Activated CD8-positive, alpha-beta memory T cell treated with anti-CD3 and anti-CD28 coated beads, Interleukin-2, amount 50 U/mL, for 48 hours (primary cell): ENCODE measurements at places on chromosomes 16 and 17.

DNA sequence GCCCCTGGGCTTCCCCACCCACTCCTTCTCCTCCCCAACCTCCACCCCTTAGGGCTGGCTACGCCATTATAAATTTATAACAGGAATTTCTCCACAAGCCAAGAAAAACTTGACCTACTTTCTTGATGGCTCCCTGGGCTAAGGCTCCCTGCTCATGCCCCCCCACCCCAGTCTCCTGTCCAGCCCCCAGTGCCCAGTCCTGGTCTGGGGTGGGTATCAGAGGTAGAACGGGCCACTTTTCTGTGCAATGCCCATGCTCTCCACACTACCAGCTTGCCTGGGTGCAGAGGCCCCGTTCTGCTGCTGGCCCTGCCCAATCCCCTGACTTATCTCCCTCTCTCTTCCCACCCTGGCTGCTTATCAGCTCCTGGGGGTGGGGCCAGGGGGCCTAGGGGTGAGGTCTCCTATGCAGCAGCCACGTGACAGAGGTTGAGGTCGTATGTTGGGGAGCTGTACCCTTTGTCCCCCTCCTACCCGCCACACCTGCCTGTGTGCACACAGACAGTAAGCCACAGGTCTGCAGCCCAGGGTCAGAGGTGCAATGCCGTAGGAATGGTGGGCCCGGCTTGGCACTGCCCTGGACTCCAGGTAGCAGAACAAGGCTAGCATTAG lies 10.1 kb downstream of the THRA start:
- DNase-seq: no peak

GRCh38 chr17:29197516-29198272 lies 17.5 kb upstream of the MYO18A start:
- DNase-seq: peak; percentile 42

GRCh38 chr17:63476854-63477479 lies at the start of gene ACE:
Gene ACE (plus strand): TSS chr17:63477061. CDS start chr17:63477095, 34 bp downstream.
- peak; percentile 67 for DNase-seq

- DNase-seq: peak; percentile 3
These were observed 44.1 kb upstream of the RBFOX3 start for GRCh38 chr17:79654960-79655382.

- no peak for DNase-seq
These were observed 18.5 kb upstream of the APRT start for GRCh38 chr16:88830258-88830657.

GRCh38 chr17:18107061-18107790 lies 1.3 kb upstream of the MYO15A start:
- DNase-seq: no peak

- DNase-seq: no peak
These were observed 93.6 kb upstream of the NOG start for GRCh38 chr17:56499799-56500388.

GRCh38 chr17:30372755-30373154 lies 6.0 kb upstream of the CPD start:
- no peak for DNase-seq

DNA sequence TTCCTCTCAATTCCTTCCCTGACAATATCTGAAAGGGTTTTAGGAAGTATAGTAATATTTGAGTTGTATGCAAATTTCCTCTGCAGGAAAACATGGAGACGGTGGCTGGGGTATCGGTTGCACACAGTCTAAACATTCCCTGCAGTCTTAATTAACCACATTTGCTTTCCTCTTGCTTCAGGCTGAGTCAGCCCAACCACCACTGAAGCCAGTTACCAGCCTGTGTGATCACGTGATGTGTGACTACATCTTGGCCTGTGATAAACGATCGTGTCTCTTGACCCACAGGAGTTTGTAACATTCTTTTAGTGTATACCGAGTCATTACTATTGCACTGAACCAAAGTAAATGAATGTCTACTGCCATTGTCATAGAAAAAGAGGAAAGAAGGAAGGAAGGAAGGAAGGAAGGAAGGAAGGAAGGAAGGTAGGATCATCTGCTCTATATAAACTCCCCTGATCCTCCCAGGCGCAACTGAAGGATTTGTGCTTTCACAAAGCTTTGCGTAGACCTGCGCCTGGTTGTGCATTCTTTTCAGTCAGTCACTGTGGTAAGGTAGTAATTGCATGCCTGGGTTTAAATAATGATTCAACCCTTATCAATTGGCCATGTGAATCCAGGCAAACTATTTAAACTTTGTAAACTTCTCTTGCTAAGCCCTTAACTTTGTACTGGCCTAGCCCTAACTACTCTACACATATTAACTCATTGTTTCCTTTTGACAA lies 280.6 kb upstream of the SALL1 start:
- no peak for DNase-seq

GRCh38 chr17:2064147-2064489 lies 9.2 kb downstream of the HIC1 start:
- no peak for DNase-seq

DNA sequence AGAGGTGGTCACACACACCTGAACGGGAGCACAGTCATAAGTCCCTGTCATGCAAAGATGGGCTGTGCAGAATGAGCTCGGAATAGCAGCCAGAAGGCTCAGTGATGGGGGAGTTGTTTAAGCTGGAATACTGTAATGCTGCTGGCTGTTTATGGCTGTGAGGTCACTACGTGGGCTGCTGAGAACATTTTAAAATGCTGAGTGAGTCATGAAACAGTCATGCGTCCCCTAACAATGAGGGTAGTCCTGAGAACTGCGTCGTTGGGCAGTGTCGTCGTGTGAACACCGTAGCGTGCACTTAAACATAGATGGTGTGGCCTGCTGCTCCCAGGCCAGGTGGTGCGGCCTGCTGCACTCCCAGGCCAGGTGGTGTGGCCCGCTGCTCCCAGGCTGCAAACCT lies 39.7 kb downstream of the TBCD start:
- DNase-seq: no peak

- DNase-seq: no peak
These were observed 7.6 kb upstream of the PHF12 start for GRCh38 chr17:28958820-28959455.
